Esophagus muscularis mucosa (tissue), 4 donors: ENCODE measurements at places on chromosomes 1 and 21. TPM values are rescaled to one million over a fixed set of nuclear protein-coding genes. Genes with fewer than 3 reads are reported as not detected.
A peak's percentile ranks its signal among the peaks of the same experiment; 100 is the strongest.

GRCh38 chr1:30200161-30200560, 523.2 kb downstream of the MATN1 start:
- peak; percentile 21 for DNase-seq

- no peak for DNase-seq
These were observed 166.2 kb downstream of the TOMM20 start for GRCh38 chr1:234962340-234962989.

DNA sequence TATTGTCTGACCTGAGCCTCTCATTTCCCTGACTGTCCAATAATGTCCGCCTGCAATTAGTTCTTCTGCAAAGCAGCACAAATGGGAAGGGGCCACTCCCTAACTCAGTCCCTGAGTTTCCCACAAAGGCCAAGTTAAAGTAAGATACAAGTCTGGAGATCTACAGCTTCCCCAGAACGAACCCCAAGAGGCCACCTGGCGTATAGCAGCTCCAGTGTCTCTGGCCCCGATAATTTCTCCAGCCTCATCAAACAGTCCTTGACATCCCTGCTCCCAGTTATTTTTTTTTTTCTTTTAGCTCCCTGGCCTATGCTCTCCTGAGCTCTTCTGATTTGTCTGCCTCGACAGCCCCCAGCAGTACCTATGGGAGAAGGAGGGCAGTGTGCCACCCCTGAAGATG, 8.1 kb upstream of the ACKR1 start:
- DNase-seq: no peak

GRCh38 chr1:8082945-8083344, 56.8 kb upstream of the ERRFI1 start:
- no peak for DNase-seq

- DNase-seq: no peak
These were observed 23.1 kb upstream of the DNASE2B start for GRCh38 chr1:84374991-84375696.

GRCh38 chr1:53982763-53983104, 35.3 kb downstream of the LDLRAD1 start:
- no peak for DNase-seq

Gene GJA4
- total RNA-seq: 26.5 TPM

Gene F5
- 0.13 TPM for total RNA-seq

Gene RPL5
- 2,182 TPM for total RNA-seq

Gene ST7L
- 20.4 TPM for total RNA-seq

Gene PRAMEF33
- not detected for total RNA-seq

Gene CD1D
- total RNA-seq: 1.3 TPM

Gene IL6R
- 55.2 TPM for total RNA-seq
